ENCODE measurements at places on chromosomes 7 and 10. TPM values are rescaled to one million over a fixed set of nuclear protein-coding genes. Genes with fewer than 3 reads are reported as not detected.

Gene RNF32
- total RNA-seq, result not detected

Gene TMEM270
- not detected for total RNA-seq

GRCh38 chr7:32516551-32517100, 21.3 kb downstream of the AVL9 start:
- DNase-seq, result no peak

GRCh38 chr10:63703113-63703670, 182.0 kb downstream of the REEP3 start:
- DNase-seq, result no peak

DNA sequence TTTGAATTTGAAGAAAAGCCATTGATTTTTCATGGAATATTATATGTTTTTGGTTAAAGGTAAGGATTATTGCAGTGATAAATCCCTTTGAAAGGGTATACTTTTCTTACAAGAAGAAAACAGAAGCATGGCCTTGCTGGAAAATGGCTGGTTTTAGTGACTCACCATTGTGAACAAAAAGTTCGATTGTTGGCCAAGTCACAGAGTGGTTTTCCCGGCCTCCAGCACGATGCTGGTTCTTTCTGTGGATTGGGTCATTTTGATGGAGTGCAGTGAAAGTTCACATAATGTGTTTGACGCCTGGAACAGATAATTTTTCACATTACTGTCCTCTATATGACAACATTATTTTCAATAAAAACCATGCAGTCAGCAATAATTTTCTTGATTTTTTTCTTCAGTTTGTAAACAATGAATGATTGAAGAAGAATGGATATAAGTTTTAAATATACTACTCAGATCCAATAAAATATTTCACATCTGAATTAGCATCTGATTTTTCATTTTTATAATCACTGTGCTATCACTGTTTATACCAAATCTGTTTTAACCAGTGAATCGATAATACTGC, 60.9 kb downstream of the RBM20 start:
- DNase-seq, result no peak

GRCh38 chr7:2175514-2175913, 57.2 kb downstream of the MAD1L1 start:
- no peak for DNase-seq

- no peak for DNase-seq
These were observed 154.6 kb upstream of the POT1 start for GRCh38 chr7:125084196-125084595.

DNA sequence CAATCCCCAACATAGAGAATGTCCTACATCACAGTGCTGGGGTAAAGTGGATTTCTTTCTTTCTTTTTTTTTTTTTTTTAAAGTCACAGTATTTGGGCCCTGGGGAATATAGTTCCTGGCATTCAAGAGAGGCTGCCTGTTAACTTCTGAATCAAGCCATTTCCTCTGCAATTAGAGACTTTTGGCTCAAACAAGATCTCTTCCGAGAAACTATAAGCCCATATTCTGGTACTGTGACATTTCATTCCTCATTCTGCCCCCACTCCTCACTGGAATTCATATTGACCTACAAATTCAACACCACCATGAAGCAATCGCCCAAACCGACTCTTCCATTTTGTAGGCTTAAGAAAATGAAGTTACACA, 187.4 kb downstream of the PHTF2 start:
- DNase-seq, result no peak

- DNase-seq, result no peak
These were observed 134.8 kb upstream of the SEMA3C start for GRCh38 chr7:81053623-81054022.
